ENCODE measurements at places on chromosomes 7 and 10. TPM values are rescaled to one million over a fixed set of nuclear protein-coding genes. Genes with fewer than 3 reads are reported as not detected.

PNLIP gene
- not detected for total RNA-seq

GRCh38 chr7:71325151-71325550 is 193.2 kb downstream of the GALNT17 start:
- DNase-seq: no peak
- H3K27ac ChIP-seq: no peak overlapping the region
- H3K27me3 ChIP-seq: no peaks in the 10 kb centered on the region
- peaks cover 5% of the 10 kb centered on the region for H3K4me1 ChIP-seq

DNA sequence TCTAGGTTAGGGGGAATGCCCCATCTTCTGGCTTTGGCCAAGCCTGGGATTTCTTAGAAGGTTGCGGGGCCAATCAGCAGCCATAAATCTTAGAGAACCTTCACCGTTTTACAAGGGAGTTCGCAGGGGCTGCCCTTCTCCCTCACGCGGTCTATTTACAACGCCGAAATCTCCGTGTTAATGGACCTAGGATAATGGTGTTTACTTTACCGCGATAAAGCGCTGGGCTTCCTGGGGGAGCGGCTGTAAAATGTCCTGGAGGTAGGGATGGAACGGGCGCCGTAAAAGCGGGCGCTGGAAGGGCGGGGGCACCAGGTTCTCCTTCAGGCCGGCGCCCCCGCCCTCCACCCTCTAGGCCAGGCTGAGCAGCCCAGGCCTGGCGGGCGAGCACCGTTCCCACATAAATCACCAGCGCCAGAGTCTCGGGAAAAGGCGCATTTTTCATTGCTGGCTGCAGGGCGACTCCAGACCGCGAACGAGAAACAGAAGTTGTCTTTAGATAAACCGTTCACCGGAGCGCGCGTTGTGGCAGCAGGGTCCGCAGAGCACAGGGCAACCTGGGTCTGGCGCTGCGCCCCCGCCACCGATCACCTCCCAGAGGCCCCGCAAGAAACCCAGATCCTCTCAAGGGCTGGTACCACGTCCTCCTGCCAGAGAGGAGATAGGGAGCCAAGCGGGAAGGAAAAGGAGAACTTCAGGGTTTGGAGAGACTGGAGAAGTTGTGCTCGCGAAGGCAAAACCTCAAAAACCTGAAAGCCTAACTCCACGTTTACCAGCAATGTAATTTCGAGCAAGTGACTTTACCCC is 12.5 kb upstream of the NKX2-3 start:
- H3K27ac ChIP-seq: no peak overlapping the region
- peaks cover 10% of the 10 kb centered on the region for H3K4me1 ChIP-seq
- H3K27me3 ChIP-seq: peaks cover 39% of the 10 kb centered on the region
- DNase-seq: no peak
- no peaks in the 10 kb centered on the region for H3K36me3 ChIP-seq

GRCh38 chr7:151424799-151425198 is 15.0 kb upstream of the WDR86 start:
- H3K27me3 ChIP-seq: no peaks in the 10 kb centered on the region
- H3K36me3 ChIP-seq: no peaks in the 10 kb centered on the region
- no peak overlapping the region for H3K4me3 ChIP-seq
- H3K4me1 ChIP-seq: peaks cover 38% of the 10 kb centered on the region

GRCh38 chr7:125390981-125391380 is 461.4 kb upstream of the POT1 start:
- H3K4me1 ChIP-seq: no peaks in the 10 kb centered on the region
- H3K4me3 ChIP-seq: no peak overlapping the region
- H3K27ac ChIP-seq: no peak overlapping the region
- H3K27me3 ChIP-seq: no peaks in the 10 kb centered on the region

- H3K4me1 ChIP-seq: no peaks in the 10 kb centered on the region
- H3K27ac ChIP-seq: no peak overlapping the region
- no peak overlapping the region for H3K4me3 ChIP-seq
- no peaks in the 10 kb centered on the region for H3K27me3 ChIP-seq
- H3K36me3 ChIP-seq: no peaks in the 10 kb centered on the region
- no peak for DNase-seq
Measured at GRCh38 chr7:19560111-19560883, 148.5 kb downstream of the POLR1F start.

GRCh38 chr10:111836064-111836463 is 347.5 kb downstream of the GPAM start:
- no peaks in the 10 kb centered on the region for H3K27me3 ChIP-seq
- H3K4me1 ChIP-seq: no peaks in the 10 kb centered on the region
- no peak overlapping the region for H3K27ac ChIP-seq
- no peaks in the 10 kb centered on the region for H3K36me3 ChIP-seq

All from thyroid gland (tissue), 4 donors.